ENCODE measurements at places on chromosomes 3 and 15.

DNA sequence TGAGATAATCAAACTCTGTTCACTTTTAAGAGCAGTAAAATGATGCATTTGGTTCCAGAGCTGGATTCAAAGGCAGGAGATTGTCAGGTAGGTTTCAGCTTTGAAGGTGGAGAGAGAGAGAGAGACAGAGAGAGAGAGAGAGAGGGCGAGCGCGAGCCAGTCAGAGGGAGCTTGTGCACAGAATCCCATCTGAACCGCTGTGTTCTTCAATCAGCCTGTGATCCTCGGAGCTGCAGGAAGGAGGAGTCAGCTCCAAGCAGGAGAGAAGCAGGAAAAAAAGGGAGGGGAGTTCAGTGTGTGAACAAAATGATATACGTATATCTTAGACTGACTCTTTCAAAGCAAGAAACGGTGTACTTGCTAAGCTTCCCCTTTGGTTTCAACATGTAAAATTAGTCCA, at the start of gene GPR149:
Gene GPR149 (minus strand): TSS at position 177 of the 400 bp plus-strand sequence. CDS start 575 bp downstream, outside the sequence.
- no peak for DNase-seq

DNA sequence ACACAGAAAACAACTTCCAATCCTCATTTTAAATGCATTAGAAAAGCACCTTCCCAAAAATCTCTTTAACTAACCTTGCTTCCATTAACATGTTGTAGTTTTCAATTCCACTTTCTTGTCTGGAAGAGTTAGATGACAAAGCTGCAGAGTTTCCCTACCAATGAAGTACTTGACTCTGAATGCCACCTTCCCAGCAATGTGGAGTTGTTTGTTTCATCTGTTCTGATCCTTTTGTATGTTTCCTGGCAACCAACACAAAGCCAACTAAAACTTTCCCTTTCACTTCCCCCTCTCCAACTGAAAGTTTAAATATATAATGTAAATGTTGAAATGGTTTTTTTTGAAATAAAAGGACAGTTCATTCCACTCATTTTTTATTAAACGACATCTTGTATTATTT, at the start of gene WDR49:
Gene WDR49 (minus strand): TSS at position 183 of the 400 bp plus-strand sequence. CDS start 517 bp downstream, outside the sequence.
- no peak for DNase-seq

- peak; percentile 72 for DNase-seq
Measured at GRCh38 chr3:4492208-4493013, 737 bp upstream of the ITPR1 start.

DNA sequence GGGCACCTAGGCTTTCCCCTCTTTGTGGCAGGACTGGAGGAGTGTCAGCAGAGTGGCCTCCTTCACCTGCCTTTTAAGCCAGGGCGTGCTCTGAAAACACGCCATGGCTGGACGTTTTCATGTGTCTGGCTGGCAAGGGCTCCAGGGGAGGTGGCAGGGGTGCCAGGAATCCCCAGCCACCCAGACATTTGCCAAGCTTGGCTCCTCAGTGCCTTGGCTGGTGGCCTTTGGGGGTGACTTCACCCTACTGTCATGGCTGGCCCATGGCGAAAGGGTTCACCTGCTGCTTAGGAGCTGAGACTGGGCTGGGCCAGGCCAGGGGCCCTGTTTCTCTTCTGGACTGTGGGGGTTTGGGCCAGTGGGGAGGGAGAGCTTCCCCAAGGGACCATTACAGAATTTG, 17.6 kb downstream of the KLF13 start:
- no peak for DNase-seq

DNA sequence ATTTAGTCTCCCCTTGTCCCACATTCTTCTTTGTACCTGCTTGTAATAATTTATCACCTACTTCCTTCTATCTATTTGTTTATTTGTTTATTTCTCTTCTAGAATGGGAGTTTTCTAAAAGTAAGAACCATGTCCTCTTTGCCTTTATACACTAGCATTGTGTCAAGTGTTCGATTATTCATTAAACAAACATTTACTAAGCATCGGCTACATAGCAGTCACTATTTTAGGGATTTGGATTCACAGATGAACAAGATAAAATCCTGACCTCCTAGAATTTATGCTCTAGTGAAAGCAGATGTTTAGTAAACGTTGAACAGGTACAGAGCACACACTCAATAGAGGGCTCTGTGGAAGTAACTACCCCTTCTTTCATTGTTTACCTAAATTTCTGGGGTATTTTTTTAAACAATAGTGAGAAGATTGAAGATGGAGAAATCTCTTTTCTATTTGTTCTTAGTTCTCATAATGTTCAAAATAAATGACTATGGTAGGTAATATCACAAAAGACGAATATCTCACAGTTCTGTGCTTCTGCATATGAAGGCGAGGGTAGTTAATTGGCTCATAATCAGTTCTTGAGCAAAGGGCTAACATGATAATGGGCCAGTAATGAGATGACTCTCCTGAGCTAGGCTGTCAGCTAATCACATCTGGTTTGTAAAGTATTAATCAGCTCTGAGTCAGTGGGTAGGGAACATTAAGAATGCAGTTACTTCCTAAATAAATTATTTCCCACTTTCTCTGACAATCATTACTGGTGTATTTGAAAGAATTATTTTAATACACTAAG, 111.9 kb downstream of the SLC9A9 start:
- DNase-seq = no peak

GRCh38 chr3:46990573-46991374, 11.3 kb downstream of the NBEAL2 start:
- DNase-seq = no peak

DNA sequence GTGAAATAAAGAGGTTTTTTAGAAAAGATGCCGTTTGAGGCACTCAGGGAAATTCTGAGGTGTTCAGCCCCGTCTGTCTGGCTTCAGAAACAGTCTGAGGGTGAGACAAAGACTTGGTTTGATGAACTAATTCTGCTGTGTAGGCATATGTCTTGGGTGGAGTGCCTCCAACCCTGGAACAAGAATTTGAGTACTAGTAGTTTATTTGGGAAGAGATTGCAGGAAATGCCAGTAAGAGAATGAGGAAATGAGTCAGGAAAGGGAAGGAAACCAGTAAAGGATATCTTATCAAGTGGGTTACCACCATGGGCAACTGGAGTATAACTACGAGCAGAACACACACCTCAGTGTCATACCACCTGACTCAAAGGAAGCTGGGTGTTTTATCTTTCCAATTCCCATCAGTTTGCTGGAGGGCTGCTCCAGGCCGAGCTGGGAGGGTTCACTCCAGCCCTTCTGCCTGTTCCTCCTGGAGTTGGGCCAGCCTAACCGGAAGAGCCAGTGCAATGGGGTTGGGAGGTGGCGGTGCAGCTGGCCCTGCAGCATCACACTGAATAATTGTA, 75.3 kb downstream of the TGFBR2 start:
- no peak for DNase-seq

- DNase-seq = no peak
Measured at GRCh38 chr3:166570102-166570501, 732.9 kb upstream of the BCHE start.

GRCh38 chr15:60003243-60004008, 685 bp upstream of the FOXB1 start:
- DNase-seq = no peak

GRCh38 chr3:141368062-141368924, at the start of gene ZBTB38:
TSS of gene ZBTB38 (plus strand) at chr3:141368504. CDS start at chr3:141442389, 73,885 bp downstream.
- DNase-seq = no peak

- DNase-seq = no peak
Measured at GRCh38 chr3:14522768-14523167, 17.4 kb downstream of the GRIP2 start.

- DNase-seq = no peak
Measured at GRCh38 chr3:167700046-167700445, 34.6 kb downstream of the PDCD10 start.

DNA sequence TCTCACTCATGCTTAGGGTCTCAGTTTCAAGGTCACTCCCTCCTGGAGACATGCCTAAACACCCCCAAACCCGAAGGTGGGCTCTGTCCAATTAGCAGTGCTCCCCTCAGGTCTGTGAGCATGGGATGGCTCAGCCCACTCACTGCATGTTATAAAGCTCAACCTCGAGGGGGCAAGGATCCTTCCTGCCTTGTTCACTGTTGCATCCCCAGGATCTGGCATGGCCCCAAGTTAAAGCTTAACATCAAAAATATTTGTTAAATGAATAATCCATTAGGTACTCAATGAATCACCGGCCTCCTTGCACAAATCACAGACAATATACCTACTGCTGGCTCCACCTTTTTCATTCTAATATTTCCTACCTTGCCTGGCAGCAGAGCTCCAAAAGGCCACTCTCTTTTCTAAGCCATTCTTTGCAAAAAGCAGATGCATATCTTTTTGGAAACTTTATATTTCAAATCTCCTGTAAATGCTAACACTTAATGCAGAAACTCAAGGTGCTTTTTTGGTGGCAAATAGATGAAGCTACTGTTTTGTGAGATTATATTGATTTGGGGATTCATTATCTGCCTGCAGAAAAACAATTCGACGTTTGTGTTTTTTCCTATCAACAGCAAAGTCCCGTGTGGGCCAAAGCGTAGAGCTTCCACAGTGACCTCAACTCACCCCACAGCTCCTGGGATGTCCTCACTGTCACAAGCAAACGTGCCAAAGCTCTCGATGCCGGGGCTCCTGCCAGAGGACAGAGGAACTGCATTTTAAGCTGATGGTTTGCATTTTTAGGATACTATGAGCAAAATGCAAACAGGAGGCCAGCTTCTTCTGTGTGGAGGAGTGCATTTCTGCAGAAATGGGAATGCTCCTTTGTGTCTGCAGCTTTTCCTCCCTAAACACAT, 35.4 kb downstream of the PCOLCE2 start:
- DNase-seq = no peak

DNA sequence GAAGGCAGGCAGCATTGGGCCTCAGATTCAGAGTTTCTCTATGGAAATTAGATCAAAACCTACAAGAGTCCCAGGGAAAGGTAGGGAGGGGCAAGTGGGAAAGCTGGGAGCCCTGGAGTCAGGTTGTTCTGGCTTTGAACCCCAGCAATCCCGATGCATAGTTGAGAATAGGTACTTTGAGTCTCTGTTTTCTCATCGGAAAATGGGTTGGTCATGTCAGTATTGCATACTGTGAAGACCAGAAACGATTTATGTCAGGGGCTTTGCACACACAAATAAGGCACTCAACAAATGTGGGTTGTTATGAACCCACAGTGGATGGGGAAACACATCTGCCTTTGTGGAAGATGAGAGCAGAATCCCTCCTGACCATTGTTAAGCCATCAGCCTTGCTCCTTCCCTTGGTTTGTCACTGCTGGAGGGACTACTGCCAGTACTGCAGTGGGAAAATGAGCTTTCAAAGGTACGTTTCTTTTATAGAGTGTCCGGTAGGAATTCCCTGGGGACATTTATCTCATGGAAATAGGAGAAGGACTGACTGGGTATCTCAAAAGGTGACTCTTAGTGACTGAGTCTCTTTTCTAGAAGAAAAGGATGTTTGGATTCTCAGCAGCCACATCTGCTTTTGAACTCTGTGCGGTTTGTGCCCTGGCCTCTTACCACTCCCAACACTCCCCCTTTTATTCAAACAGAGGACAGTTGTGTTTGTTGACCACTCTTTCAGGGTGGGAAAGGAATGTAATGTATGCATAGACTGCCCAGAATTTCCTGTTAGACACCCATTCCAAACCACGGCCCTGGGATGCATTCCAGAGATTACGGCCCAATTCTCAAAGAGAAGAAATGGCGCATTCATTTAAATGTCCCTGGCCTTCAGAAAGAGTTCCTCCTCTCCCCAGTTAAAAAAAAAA, 54.6 kb upstream of the VILL start:
- DNase-seq = no peak

GRCh38 chr3:45011756-45012508, 14.2 kb upstream of the CLEC3B start:
- no peak for DNase-seq

DNA sequence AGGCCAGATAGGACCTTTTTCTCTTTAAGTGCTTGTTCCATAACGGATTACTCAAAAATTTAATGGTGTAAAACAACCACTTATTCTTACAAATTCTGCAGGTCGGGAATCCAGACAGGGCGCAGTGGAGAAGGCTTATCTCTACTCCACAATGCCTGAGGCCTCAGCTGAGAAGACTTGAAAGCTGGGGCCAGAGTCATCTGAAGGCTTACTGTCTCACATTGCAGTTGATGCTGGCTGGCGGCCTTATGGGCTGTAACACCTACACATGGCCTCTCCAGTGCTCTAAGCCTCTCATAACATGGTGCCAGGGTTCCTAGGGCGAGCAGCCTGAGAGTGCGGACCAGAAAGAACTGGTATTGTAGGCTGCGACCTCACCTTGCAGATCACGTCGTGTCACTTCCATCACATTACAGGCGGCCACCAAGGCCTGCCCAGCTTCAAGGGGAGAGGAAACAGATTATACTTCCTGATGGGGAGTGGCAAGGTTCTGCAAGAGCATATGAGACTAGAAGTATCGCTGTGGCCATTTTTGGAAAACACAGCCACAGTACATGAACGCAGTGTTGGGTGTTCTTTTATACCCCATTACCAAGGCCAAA, 32.4 kb downstream of the CMTM7 start:
- DNase-seq = no peak

DNA sequence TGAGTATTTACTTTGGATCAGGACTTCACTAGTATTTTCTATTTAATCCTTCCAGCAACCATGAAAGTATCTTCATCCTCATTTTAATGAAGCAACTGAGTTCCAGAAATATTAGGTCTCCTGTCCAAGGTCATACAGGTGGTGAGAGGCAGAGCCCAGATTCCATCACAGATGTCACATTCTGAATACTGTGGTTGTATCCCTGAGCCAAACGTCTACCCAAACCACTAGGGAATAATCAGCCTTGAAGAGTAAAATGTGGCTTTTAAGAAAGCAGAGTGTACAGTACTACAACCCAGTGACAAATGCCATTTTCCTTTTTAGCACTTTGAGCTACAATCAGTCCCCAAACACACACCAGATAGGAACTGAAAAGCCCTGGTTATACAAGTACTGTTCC, 93.3 kb upstream of the TRIM42 start:
- DNase-seq = no peak

- DNase-seq = no peak
Measured at GRCh38 chr3:150314248-150315004, 93.7 kb upstream of the TSC22D2 start.

All from AML-193 (cell line).